CD4-positive, alpha-beta T cell treated with Interleukin-2 at 100 ng/mL for 4 hours (primary cell): ENCODE measurements at places on chromosomes 12 and 14.

- no peak for DNase-seq
Observed at GRCh38 chr12:4227046-4227445, 46.5 kb upstream of the CCND2 start.

GRCh38 chr12:132089407-132089910 lies 54.7 kb downstream of the DDX51 start:
- DNase-seq: no peak

- no peak for DNase-seq
Observed at GRCh38 chr12:106386813-106387535, 29.4 kb downstream of the POLR3B start.

DNA sequence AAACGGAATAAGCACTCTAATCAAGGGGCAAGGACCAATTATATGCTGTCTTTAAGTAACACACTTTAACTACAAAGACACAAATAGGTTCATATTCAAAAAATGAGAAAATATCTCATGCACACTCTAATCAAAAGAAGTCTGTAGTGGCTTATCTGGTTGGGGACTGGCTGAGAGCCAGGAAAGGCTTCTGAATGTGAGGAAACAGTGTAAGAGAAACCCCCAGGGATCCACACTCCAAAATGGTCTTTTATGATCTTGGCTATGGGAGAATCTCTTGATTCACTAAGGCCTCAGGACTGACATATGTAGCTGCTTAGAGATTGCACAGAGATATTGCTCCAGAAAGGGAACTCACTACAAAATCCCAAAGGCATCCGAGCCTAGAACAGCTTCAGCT lies 10.3 kb downstream of the CTSG start:
- no peak for DNase-seq

GRCh38 chr12:49068879-49069506 lies 786 bp downstream of the RHEBL1 start:
- DNase-seq: no peak

- no peak for DNase-seq
Observed at GRCh38 chr12:79988368-79988767, 53.5 kb upstream of the PPP1R12A start.

GRCh38 chr12:83826112-83826511 lies 1086.5 kb downstream of the SLC6A15 start:
- DNase-seq: peak; percentile 3

- DNase-seq: no peak
Observed at GRCh38 chr12:119292893-119293630, 41.5 kb upstream of the CCDC60 start.
